ENCODE measurements at places on chromosomes 12 and 14.

DNA sequence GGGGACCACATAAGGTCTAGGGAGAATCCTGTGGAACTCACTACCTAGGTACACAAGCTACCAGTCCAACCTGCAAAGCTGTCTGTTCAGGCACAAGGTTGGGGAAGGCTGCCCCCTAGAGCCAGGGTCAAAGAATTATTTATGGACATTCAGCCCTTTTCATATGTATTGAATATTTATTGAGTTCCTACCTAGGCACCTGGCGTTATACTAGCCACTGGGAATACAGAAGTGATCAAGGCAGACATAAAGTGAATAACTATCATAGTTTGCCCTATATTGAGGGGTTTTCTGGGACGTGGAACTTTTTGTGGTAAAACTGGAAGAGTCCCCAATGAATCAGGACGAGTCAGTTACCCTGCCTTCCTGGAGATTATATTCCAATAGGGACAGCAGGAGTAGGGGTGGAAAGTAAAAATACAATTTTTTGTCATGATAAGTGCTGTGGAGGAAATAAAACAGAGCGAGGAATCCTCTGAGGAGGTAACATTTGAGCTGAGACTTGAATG lies 5.8 kb upstream of the SLC48A1 start:
- no peaks in the 10 kb centered on the region for H3K36me3 ChIP-seq
- DNase-seq: peak; percentile 91
- no peak overlapping the region for H3K27ac ChIP-seq
- H3K27me3 ChIP-seq: no peaks in the 10 kb centered on the region

GRCh38 chr12:57401165-57401564 lies 29.7 kb downstream of the R3HDM2 start:
- no peaks in the 10 kb centered on the region for H3K4me1 ChIP-seq
- H3K27me3 ChIP-seq: no peaks in the 10 kb centered on the region
- no peaks in the 10 kb centered on the region for H3K36me3 ChIP-seq
- no peak overlapping the region for H3K4me3 ChIP-seq

DNA sequence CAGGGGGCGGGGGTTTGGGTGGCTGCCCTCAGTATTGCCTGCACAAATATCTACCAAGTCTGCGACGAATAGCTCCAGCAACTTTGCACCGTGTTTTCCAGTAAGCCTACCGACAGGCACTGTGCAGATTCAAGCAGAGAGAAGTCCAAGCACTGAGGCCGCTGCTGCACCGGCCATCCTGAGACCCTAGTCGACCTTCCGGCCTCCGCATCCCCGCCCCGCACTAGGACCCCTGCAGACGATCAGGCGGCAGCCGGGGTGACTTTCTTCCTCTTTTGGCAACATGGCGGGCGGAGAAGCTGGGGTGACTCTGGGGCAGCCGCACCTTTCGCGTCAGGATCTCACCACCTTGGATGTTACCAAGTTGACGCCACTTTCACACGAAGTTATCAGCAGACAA lies at the start of gene EIF2S3B:
EIF2S3B (plus strand) TSS at position 271 of the 400 bp plus-strand sequence; CDS start at position 284, 13 bp downstream.
- no peak for DNase-seq
- H3K27me3 ChIP-seq: no peaks in the 10 kb centered on the region
- no peak within 1 kb of the TSS for H3K4me3 ChIP-seq
- H3K4me1 ChIP-seq: peaks cover 4% of the 10 kb centered on the region
- no peak within 1 kb of the TSS for H3K27ac ChIP-seq

GRCh38 chr12:98758331-98758730 lies 113.2 kb downstream of the APAF1 start:
- H3K4me1 ChIP-seq: peaks cover 8% of the 10 kb centered on the region
- H3K36me3 ChIP-seq: no peaks in the 10 kb centered on the region
- H3K27me3 ChIP-seq: no peaks in the 10 kb centered on the region
- H3K4me3 ChIP-seq: no peak overlapping the region

DNA sequence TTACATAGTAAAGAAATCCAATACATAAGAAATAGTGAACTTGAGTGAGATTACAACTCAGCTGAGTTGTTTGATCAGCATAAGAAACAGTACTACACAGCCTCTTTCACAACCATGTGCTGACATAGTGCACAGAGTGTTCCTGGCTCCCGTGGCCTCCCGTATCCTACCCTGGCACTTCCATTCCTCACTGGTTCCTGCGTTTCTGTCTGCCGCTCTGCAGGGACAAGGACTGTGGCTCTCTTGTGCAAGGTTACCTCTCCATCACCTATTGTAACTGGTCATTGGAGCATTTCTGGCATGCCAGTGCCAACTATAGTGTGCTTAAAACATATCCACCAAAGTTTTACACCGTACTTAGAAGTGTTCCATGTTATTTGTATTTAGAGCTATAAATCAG lies 46.3 kb upstream of the PCED1B start:
- no peak for DNase-seq
- no peaks in the 10 kb centered on the region for H3K27me3 ChIP-seq
- H3K4me3 ChIP-seq: no peak overlapping the region
- no peaks in the 10 kb centered on the region for H3K4me1 ChIP-seq
- H3K27ac ChIP-seq: no peak overlapping the region

- H3K4me1 ChIP-seq: peaks cover 9% of the 10 kb centered on the region
- H3K36me3 ChIP-seq: no peaks in the 10 kb centered on the region
- no peak for DNase-seq
- no peak overlapping the region for H3K4me3 ChIP-seq
Observed at GRCh38 chr12:62654326-62655241, 188.0 kb downstream of the MON2 start.

DNA sequence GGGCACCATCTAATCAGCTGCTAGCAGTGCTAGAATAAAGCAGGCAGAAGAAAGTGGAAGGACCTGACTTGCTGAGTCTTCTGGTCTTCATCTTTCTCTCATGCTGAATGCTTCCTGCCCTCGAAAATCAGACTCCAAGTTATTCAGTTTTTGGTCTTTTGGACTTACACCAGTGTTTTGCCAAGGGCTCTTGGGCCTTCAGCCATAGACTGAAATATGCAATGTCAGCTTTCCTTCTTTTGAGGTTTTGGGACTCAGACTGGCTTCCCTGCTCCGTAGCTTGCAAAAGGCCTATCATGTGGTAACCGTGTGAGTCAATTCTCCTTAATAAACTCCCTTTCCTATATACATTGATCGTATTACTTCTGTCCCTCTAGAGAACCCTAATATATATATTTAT lies 159.3 kb downstream of the SLCO1B3 start:
- no peaks in the 10 kb centered on the region for H3K27me3 ChIP-seq
- no peak for DNase-seq
- H3K36me3 ChIP-seq: no peaks in the 10 kb centered on the region
- no peak overlapping the region for H3K27ac ChIP-seq
- H3K4me3 ChIP-seq: no peak overlapping the region
- H3K4me1 ChIP-seq: no peaks in the 10 kb centered on the region

DNA sequence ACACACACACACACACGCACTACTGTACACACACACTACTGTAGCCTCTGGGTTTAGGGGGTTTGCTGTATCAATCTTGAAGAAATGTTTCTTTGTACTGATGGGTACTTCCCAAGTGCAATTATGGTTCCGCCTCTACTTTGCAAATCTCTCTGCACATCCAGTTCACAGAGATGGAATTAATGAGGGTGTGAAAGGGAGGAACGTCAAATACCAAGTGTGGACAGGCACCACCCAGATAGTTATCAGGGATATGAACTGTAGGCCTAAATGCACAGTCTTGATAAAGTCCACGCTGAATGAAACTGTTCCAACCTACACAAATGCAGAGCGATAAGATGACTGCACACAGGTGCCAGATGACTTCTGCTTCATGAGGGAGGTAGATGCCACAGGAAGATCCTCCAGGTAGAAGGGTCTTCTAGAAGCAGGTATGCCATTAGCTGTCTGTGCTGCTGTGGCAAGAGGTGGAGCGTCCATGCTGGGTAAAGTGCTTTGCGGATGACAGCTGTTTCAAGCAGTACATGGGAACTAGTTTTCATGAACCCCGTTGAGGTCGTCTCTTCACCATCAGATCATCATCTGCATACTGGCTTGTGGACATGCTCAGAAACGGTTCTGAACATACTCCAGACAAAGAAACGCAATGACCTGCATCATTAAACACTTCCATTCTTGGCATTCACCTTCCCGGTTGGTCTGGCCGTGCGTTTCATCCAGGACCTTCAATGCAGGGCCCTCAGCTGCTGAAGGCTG lies 314.3 kb upstream of the RTL1 start:
- H3K27ac ChIP-seq: no peak overlapping the region
- H3K36me3 ChIP-seq: no peaks in the 10 kb centered on the region
- no peaks in the 10 kb centered on the region for H3K4me1 ChIP-seq

GRCh38 chr12:113884392-113884791 lies 81.7 kb downstream of the RBM19 start:
- H3K4me1 ChIP-seq: peaks cover 12% of the 10 kb centered on the region
- no peak overlapping the region for H3K27ac ChIP-seq
- no peak overlapping the region for H3K4me3 ChIP-seq
- no peaks in the 10 kb centered on the region for H3K36me3 ChIP-seq
- no peak for DNase-seq
- no peaks in the 10 kb centered on the region for H3K27me3 ChIP-seq

DNA sequence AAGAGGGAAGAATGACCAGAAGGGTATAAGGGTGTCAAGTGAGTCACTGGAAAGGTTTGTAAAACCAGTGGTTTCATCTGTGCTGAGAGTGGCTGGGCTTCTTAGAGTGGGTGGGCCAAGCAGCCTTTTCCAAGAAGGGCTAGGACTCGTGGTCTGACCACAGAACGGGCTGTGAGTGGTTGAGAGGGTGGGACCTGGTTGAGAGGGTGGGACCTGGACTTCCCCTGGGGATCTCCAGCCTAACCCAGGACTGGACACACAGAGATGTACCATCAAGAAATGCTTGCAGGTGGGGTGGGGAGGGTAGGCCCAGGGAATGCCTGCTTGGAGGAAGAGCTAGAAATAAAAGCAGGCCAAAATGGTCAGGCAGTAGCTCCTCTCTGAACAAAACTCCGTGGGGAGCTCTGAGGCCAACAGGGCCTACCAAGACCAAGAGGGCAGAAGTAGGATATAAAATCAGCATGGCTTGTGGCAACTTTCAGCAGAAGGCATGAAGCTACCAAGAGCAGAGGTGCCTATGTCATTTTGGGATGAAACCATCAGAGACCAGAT lies 140.5 kb downstream of the FOXN3 start:
- no peak overlapping the region for H3K27ac ChIP-seq
- no peak overlapping the region for H3K4me3 ChIP-seq
- no peaks in the 10 kb centered on the region for H3K27me3 ChIP-seq
- H3K36me3 ChIP-seq: no peaks in the 10 kb centered on the region
- no peaks in the 10 kb centered on the region for H3K4me1 ChIP-seq
- DNase-seq: no peak

DNA sequence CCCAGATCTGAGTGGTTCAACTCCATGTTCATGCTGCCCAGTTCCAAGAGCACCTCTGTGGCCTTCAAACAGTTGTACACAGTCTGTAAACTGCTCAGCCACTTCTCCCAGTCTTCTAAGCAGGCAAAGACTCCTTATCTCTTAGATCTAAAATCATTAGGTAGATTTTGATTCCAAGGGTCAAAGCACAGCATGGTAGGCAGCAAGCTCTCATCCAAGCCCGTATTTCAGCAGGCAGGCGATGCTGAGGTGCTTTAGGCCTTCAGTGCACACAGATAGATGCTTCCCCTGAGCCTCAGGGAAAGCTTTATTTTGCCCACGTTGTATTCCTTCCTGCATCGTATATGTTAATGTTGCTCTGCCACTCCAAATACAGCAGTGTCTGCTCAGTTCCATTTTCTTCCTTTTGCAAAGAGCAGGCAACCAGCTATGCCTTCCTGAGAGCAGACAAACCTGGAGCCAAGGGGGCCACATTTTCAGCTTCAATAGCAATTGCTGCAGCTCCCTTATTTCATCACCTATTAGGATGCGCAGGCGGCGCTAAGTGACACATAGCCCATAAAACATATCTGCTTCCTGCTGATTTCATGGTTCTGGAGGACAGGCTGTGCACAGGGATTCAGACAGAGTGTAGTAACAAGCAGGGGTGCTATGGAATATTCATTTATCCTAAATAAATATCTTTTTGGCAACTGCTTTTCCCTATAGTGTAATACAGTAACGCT lies 67.5 kb downstream of the ETV6 start:
- no peaks in the 10 kb centered on the region for H3K4me1 ChIP-seq
- H3K36me3 ChIP-seq: no peaks in the 10 kb centered on the region
- H3K4me3 ChIP-seq: no peak overlapping the region
- no peak for DNase-seq

- DNase-seq: no peak
- no peaks in the 10 kb centered on the region for H3K4me1 ChIP-seq
- H3K4me3 ChIP-seq: no peak overlapping the region
- H3K27me3 ChIP-seq: no peaks in the 10 kb centered on the region
Observed at GRCh38 chr14:29900609-29901350, 26.9 kb downstream of the PRKD1 start.

- no peak for DNase-seq
- H3K36me3 ChIP-seq: peaks cover 5% of the 10 kb centered on the region
- peaks cover 2% of the 10 kb centered on the region for H3K4me1 ChIP-seq
- no peak overlapping the region for H3K4me3 ChIP-seq
Observed at GRCh38 chr14:20386276-20386855, 26.9 kb downstream of the TEP1 start.

- no peaks in the 10 kb centered on the region for H3K4me1 ChIP-seq
- no peak for DNase-seq
- H3K36me3 ChIP-seq: no peaks in the 10 kb centered on the region
- no peaks in the 10 kb centered on the region for H3K27me3 ChIP-seq
- no peak overlapping the region for H3K27ac ChIP-seq
- no peak overlapping the region for H3K4me3 ChIP-seq
Observed at GRCh38 chr14:63203618-63204406, 431 bp upstream of the RHOJ start.

DNA sequence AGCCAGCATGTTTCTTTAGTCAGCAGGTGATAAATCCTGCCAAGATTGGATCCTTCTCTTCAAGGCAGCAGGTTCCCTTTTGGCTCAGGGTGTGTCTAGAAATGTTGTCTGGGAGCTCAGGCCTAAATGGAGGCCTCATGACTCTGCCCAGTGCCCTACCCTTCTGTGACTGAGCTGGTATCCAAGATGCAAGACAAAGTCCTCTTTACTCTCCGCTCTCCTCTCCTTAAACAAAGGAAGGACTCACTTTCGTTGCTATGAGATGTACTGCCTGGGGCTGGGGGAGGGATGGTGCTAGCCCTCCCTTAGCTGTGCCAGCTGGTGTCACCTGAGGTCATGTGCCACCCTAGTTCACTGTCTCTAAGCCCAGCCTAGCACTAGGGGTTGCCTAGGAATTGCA lies 13.8 kb upstream of the TMPRSS12 start:
- H3K4me1 ChIP-seq: peaks cover 6% of the 10 kb centered on the region
- no peak for DNase-seq
- H3K27ac ChIP-seq: no peak overlapping the region
- H3K4me3 ChIP-seq: no peak overlapping the region
- no peaks in the 10 kb centered on the region for H3K36me3 ChIP-seq
- no peaks in the 10 kb centered on the region for H3K27me3 ChIP-seq

GRCh38 chr12:77315407-77315806 lies 250.0 kb upstream of the E2F7 start:
- DNase-seq: no peak
- no peaks in the 10 kb centered on the region for H3K36me3 ChIP-seq
- H3K4me3 ChIP-seq: no peak overlapping the region
- H3K27me3 ChIP-seq: no peaks in the 10 kb centered on the region
- H3K4me1 ChIP-seq: no peaks in the 10 kb centered on the region

GRCh38 chr12:109449845-109450532 lies 27.1 kb downstream of the KCTD10 start:
- H3K27me3 ChIP-seq: no peaks in the 10 kb centered on the region
- peaks cover 6% of the 10 kb centered on the region for H3K36me3 ChIP-seq
- no peak for DNase-seq
- H3K4me1 ChIP-seq: no peaks in the 10 kb centered on the region
- H3K4me3 ChIP-seq: no peak overlapping the region

GRCh38 chr12:51349026-51349425 lies 2.5 kb upstream of the CELA1 start:
- peaks cover 7% of the 10 kb centered on the region for H3K4me1 ChIP-seq
- no peaks in the 10 kb centered on the region for H3K36me3 ChIP-seq
- no peaks in the 10 kb centered on the region for H3K27me3 ChIP-seq
- no peak for DNase-seq
- H3K27ac ChIP-seq: no peak overlapping the region
- H3K4me3 ChIP-seq: no peak overlapping the region
